ENCODE measurements at places on chromosomes 11 and 22. TPM values are rescaled to one million over a fixed set of nuclear protein-coding genes. Genes with fewer than 3 reads are reported as not detected.

Gene PRRG4
- 1.9 TPM for polyA plus RNA-seq

Gene LRRN4CL
- 3.0 TPM for polyA plus RNA-seq

Gene PATE4
- polyA plus RNA-seq, result not detected

Gene TIRAP
- 5.8 TPM for polyA plus RNA-seq

Gene SPTBN2
- polyA plus RNA-seq, result 0.38 TPM

Gene PARVA
- 30.6 TPM for polyA plus RNA-seq

Gene RFPL2
- polyA plus RNA-seq, result not detected

Gene PPP1CA
- 79.4 TPM for polyA plus RNA-seq

Gene NNMT
- 56.9 TPM for polyA plus RNA-seq

Gene PTPRCAP
- 1.6 TPM for polyA plus RNA-seq

Gene C11orf42
- polyA plus RNA-seq, result not detected

Gene NEFH
- polyA plus RNA-seq, result 0.38 TPM

Gene OAF
- polyA plus RNA-seq, result 25.3 TPM

Gene DLG2
- polyA plus RNA-seq, result 2.3 TPM

Gene CALCA
- polyA plus RNA-seq, result 0.20 TPM

Gene SAA2
- 14.9 TPM for polyA plus RNA-seq

Gene DSCAML1
- 0.70 TPM for polyA plus RNA-seq

Gene DPP3
- 10.5 TPM for polyA plus RNA-seq

Gene DEUP1
- not detected for polyA plus RNA-seq

Gene ZFTA
- polyA plus RNA-seq, result 7.9 TPM

Gene ART5
- 1.1 TPM for polyA plus RNA-seq

Gene KDM4E
- not detected for polyA plus RNA-seq

Gene AIFM3
- 1.4 TPM for polyA plus RNA-seq

Gene FAM180B
- 0.25 TPM for polyA plus RNA-seq

Gene SLC29A2
- 24.3 TPM for polyA plus RNA-seq

Gene CLTCL1
- 19.7 TPM for polyA plus RNA-seq

Gene TEX54
- not detected for polyA plus RNA-seq

Gene AQP11
- polyA plus RNA-seq, result 0.81 TPM

Data from right cardiac atrium (tissue), 5 donors.